M059J (cell line): ENCODE measurements at places on chromosomes 5 and 9. TPM values are rescaled to one million over a fixed set of nuclear protein-coding genes. Genes with fewer than 3 reads are reported as not detected.

CA9 gene
- total RNA-seq = 38.2 and 67.0 TPM in 2 replicates

FBN2 gene
- total RNA-seq = 0.20 and 0.37 TPM in 2 replicates

RNF208 gene
- total RNA-seq = 0.39 TPM in 1 of 2 replicates, not detected in the other

GARIN3 gene
- not detected in 2 replicates for total RNA-seq

SLC22A4 gene
- total RNA-seq = 6.3 and 7.5 TPM in 2 replicates

WWC1 gene
- 6.1 and 9.7 TPM in 2 replicates for total RNA-seq

DNA sequence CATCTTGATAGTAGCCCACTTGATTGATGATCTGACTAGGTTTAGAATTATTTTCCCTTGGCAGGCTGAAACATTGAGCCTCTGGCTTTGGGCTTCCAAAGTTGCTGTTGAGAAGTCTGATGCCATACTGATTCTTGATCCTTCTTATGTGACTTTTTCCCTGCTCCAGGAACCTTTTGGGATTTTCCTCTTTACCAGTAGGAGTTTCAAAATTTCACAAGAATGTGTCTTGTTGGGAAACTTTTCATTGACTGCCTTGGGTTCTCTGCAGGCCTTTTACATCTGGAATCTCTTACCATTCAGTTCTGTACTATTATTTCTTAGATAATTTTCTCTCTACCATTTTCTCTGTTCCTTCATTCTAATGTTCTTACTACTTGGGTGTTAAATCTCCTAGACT is 20.0 kb downstream of the STC2 start:
- no peak for DNase-seq

- DNase-seq = no peak
These were observed 95.3 kb upstream of the CCDC112 start for GRCh38 chr5:115391780-115392179.

DNA sequence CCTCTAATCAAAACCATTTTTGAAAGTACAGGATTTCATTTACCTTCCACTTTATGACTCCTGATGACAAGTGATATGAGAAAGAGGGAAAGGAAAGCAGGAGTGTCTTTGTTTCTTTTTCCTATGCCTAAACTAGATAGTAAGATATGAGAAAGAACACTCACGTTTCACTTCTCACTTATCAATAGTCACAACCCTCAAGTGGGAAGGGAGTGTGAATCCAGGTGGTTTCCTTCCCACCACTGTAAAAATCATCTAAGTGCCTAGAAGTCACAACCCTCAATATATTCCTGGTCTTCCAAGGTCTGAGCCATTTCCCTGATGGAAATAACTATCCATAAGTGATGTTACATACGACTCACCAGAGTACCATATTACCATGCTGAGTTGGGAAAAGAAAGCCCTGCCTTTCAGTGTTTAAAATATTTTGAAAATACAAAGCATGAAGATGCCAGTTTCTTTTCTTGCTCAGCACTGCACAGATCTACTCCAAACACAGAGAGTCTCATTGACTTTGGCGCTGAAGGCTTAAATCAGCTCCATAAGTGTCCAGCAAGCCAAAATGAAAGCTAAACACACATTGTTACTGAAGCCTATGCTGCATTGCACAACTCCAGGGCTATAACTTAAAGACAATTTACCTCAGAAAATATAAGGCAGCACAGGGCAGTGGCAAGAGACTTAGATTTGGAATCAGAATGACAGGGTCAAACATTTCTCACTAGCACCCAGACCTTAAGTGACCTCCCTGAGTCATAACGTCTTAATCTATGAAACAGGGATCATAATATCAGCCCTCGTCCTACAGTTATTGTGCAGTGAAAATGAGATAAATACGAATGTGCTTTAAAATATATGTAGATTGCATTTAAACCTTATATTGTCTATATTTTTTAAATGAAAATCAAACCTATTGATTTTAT is 301.2 kb downstream of the KIAA0825 start:
- DNase-seq = peak; percentile 3

- no peak for DNase-seq
These were observed 74.0 kb downstream of the GNAQ start for GRCh38 chr9:77957652-77958051.

GRCh38 chr9:77291714-77292113 is 114.4 kb downstream of the VPS13A start:
- peak; percentile 43 for DNase-seq

DNA sequence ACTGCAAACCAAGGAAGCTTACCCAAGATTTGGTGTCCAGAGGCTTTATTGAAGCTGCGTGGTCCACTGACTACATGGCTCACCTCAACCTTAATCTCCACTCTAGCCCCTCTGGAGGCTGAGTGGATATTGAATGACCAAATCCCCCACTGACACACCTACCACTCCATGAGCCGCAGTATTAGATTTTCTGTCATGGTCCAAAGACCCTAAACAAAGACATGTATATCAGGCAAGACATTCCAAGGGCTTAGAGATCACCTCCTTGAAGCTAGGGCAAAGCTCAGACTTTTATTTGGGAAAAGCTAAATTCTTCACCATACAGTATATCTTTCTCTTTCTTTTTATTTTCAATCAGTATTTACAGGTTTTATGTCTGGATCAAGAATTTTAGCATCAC is 346.2 kb upstream of the CTNND2 start:
- no peak for DNase-seq

DNA sequence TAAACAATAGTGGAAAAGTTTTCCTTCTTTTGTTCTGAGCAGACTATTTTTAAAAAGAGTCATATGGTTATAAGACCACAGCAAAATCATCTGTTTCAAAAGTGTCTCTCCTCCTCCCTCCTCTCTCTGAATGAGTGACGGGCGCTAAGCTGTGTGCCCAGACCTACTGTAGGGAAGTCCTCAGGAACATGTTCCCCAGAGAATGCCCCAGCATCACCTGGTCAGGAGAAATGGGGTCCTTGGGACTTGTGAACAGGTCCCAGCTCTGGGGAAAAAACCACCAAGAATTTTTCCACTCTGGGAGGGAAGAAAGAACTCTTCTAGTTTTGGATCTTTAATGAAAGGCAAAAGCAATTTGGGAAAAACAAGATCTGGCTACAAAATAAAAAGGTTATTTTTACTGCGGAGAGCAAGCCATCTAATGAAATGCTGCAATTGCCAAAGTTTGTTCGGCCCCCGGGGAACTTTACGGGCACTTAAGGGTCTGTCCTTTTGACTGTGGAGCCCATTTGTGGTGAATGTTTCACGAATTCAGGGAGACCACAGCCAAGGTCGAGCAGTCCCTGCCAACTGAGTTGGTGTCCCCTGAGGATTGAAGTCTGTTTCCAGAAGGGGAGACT is 25.9 kb downstream of the BOD1 start:
- no peak for DNase-seq

DNA sequence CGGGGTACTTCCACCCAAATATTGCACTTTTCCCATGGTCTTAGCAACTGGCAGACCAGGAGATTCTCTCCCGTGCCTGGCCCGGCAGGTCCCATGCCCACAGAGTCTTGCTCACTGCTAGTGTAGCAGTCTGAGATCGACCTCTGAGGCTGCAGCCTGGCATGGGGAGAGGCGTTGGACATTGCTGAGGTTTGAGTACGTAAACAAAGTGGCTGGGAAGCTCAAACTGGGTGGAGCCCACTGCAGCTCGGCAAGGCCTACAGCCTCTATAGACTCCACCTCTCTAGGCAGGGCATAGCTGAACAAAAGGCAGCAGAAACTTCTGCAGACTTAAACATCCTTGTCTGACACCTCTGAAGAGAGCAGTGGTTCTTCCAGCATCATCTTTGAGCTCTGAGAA is 40.1 kb upstream of the EBF1 start:
- no peak for DNase-seq

GRCh38 chr5:145141534-145141933 is 693.6 kb downstream of the PRELID2 start:
- DNase-seq = no peak

- no peak for DNase-seq
These were observed 60.3 kb downstream of the HSPA4 start for GRCh38 chr5:133112026-133112660.

GRCh38 chr9:33294670-33295432 is 4.5 kb downstream of the NFX1 start:
- no peak for DNase-seq

DNA sequence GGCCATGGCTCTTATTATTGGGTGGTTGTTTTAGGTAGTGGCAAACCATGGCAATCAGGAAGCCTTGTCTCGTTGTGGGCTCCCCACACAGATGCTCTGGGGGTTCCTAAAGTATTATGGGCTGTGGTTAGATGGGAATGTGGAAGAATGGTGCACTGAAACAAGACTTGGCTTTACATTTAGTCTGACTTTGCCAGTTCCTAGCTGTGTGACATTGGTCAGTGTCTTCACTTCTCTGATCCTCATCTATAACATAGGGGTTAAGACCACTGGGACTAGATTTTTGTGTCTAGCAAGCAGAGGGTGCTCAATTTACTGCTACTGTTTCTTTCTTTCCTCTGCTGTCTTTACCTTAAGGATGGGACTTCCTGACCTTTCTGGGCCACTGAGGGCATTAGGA is 149.5 kb downstream of the HSPA4 start:
- DNase-seq = no peak

DNA sequence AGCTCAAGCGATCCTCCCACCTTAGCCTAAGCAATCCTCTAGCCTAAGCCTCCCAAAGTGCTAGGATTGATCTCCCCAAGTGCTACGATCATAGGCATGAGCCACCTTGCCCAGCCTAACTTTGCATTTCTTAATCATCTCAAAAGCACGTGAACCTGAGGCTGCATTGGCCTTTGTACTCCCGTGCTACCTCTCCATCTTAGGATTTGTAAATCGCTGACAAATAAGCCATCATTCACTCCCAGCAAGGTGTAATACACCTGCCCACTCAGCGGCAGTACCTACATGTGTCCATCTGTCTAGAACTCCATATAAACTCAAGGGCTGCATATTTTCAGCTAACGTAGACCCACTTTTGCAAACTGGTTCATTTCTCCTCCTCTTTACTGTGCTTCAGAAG is 2.8 kb downstream of the ANKH start:
- DNase-seq = no peak

DNA sequence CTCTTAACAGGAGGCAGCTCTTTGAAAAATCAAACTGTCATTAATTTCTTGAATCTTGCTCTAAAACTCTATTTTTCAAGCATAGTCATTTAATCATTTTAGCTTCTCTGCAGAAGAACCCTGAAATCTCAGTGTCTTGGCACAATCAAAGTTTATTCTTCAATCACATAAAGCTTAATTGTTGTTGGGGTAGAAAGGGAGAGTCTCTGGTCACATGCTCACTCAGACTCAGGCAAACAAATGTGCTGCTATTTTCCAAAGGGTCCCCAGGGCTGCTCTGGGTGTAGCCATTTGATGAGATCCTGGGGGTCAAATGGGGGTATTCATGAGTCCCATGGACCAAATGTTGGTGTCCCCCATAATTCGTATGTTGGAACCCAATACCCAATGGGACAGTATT is 114.8 kb downstream of the MSX2 start:
- DNase-seq = no peak
